ENCODE measurements at places on chromosomes 6 and 20.

DNA sequence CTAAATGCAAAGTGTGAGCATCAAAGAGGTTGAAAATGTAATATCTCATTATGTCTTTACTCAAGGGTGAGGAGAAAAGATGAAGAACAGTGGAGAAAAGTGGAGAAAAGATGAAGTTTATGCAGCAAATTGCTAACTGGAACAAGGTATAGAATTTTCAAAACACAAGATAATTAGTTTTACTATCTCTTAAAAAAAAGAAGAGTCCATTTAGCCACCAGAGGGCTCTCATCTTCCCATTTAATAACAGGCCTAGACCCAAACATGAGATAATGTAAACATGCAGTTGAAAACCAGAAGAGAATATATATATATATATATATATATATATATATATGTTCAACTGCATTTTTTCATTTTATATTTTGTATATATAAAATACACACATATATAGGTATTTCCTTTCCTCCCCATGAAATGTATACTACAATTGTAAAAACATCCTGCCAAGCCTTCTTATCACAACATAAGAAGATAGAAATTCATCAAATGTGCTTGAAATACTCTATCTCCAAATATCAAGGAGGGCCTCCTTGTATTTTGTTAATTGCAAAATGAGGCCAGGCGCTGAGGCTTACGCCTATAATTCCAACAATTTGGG lies 78.4 kb downstream of the ADTRP start:
- no peak for DNase-seq

GRCh38 chr20:13638162-13638495 lies 603 bp downstream of the TASP1 start:
- DNase-seq = no peak

GRCh38 chr20:58612121-58612691 lies 38.9 kb upstream of the STX16 start:
- DNase-seq = no peak

DNA sequence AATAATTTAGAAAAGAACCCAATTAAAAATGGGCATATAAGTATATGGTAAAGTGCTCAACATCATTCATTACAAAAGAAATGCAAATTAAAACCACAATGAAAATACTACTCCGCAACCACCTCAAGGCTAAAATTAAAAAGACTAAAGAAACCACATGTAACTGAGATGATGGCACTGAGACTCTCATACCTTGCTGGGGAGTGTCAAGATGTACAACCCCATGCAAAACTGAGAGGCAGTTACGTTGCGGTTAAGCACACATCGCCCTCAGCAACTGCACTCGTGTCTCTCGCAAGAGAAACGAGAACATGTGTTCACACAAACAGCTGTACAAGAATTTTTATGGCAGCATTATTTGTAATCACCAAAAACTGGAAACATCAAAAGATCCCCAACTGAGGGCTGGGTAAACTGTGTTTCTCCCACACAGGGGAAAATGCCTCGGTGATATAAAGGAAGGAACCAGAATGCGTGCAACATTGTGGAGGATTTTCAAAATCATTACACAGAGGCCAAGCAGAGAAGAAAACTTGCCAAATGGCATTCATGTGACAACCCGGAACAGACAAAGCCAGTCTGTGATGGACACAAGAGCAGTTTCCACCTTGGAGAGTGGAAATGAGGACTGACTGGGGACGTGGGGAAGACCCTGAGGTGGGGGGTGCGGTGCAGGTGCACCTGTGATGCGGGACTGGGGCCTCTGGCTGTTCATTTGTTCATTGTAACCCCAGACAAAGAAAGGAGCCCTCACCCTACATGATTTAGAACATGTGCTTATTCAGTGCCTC lies 144.9 kb downstream of the WDR27 start:
- DNase-seq = peak; percentile 62

GRCh38 chr6:138765896-138766655 lies 7.5 kb upstream of the CCDC28A start:
- DNase-seq = no peak

DNA sequence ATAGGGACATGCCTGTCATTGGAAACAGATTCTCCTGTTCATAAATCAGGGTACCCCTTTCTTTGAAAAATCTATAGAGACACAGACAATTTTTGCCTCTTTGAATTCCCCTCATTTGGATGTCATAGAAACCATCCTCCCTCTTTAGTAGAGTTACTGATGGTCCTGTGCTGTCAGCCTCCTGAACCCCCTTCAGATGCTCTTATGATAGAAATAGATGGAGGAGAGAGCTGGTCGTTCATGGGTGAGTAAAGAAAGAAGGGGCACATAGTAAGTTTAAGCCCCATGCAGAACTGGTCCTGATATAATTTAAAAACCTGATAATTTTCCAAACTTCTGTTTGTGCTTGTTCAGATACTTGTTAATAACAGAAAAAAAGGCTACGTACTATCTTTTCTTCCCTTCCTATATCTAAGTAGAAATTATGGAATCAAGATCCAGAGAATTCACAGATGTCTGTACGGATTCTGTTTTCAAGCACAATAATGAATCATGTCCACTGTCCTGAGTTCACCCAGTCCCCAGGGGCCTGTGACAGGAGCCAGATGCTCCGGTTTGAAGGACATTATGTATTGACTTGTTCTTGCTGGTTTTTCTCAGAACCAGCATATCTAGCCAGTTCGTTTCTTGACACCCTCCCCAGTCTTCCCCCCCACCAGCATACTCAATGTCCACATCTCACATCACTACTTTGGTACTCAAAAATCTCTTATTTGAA lies 78.1 kb downstream of the NCOA7 start:
- DNase-seq = no peak

DNA sequence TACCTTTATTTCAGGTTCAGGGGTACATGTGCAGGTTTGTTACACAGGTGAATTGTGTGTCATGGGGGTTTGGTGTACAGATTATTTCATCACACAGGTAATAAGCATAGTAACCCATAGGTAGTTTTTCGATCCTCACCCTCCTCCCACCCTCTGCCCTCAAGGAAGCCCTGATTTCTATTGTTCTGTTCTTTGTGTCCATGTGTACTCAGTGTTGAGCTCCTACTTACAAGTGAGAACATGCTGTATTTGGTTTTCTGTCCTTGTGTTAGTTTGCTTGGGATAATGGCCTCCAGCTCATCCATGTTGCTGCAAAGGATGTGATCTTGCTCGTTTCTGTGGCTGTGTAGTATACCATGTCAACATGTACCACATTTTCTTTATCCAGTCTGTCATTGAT lies 66.0 kb downstream of the STK4 start:
- DNase-seq = no peak

DNA sequence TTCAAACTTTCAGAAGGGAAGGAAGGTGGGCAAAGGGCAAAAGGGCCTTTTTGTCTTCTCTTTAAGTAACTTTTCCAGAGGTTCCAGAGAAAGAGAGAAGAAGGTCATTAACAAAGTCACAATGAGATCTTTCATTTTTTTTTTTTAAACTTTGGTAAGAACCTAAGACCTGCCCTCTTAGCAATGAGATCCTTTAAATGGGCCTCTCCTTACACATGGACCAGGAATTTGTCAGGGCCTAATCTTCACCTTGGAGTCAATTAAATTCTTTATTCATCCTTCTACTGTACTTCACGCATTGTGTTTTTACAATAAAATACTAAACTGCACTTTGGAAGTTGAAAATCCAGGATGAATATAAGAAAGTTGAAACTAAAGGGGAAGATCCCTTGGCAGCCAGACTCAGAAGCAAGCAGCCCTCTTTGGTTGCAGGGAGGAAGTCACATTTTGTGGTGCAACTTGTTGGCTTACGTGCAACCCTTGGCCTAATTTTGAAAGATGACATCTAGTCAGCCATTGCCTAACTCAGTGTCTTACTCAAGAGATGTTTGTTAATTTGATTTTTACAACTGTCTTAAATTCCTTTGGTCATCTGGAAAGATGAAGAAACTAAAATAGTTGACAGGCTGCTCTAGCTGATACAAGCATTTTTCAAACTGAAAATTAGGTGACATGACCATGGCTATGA lies 11.9 kb upstream of the TMEM170B start:
- DNase-seq = peak; percentile 34

GRCh38 chr6:111925296-111925695 lies 52.0 kb upstream of the FYN start:
- DNase-seq = no peak

DNA sequence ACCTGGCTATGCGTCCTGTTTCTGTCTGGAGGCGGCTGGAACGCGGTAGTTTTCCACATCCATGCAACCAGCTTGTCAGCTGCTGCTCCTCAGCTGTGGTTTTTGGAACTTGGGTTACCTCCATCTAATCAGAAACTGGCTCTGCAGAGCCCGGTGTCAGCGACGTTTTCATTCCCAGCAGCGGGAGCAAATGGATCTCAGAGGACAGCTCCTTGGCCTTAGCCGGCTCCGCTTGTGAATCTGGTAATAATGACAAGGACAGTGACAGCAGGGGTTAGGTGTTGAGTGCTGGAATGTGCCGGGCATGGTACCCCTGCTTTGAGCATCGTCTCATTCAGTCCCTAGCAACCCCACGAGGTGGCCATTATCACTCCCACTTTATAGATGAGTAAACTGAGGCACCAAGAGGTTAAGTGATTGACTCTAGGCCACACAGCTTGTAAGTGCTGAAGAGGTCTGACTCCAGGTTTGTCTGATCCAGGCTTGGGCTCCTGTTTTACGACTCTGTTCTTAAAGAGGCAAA lies 1.3 kb downstream of the SLCO4A1 start:
- DNase-seq = no peak

GRCh38 chr6:46056906-46057529 lies 41.4 kb upstream of the CLIC5 start:
- DNase-seq = no peak

GRCh38 chr6:87066449-87067333 lies 28.2 kb downstream of the CGA start:
- no peak for DNase-seq

- no peak for DNase-seq
These were observed 8.6 kb upstream of the TUBB2B start for GRCh38 chr6:3236005-3236404.

DNA sequence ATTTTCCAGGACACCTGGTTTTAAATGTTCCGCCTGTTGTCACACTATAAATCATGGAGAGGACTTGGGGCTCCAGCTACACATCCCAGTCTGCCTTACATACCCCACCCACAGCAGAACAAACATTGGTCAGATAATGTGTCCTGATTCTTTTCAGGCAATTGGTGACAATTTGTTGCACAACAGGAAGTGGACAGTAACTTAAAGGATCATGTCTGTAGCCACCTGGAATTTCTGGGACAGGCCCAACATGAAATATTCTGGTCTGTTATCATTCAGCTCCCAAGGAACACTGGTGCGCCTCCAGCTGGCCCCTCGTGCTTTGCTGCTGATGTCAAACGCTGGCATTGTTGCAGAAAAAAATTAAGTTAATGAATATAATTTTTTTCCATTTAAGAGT lies 117.2 kb downstream of the SOBP start:
- DNase-seq = no peak

DNA sequence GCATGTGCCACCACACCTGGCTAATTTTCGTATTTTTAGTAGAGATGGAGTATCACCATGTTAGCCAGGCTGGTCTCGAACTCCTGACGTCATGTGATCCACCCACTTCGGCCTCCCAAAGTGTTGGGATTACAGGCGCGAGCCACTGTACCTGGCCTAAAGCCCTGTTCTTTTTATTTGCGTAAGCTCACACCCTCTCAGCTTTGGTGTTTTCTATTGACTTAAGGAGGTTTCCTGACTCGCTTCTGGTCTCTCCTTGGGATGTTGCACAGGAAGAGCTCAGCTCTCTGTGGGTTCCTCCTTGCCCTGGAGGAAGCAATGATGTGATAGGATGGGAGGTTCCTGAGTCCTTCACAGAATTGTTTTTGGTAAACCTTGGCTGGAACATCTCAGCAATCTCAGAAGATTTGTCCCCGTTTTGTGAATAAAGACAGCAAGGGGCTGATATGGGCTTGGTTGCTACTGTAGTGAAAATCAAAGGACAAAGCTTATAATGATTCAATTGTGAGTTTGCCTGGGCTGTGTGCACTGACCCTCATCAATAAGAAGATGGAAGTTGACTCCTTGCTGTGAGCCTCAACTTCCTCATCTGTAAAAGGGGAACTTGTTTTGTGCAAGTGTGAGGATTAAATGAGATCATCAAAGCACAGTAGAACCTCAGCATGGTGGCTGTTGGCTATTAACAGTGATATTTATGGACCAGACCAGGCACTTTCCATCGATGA lies 27.0 kb downstream of the TOX2 start:
- no peak for DNase-seq

DNA sequence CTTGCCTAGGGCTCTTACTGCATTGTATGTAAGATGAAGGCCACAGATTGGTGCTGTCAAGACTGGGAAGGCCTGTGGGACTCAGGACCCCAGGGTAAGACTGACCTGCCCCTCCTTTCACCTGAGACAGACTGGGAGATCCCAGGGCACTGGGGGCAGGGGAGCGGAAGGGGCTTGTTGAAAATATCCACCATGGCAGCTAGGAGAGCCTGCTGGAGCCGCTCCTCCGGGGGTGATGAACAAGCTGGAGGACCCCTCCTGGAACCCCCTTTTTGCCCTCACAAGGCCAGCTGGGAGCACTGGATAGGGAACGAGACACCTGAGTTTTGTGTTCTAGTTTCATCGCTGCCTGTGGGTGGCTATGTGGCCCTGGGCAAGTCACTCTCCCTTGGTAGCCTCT lies 9.2 kb upstream of the SDCBP2 start:
- DNase-seq = no peak

DNA sequence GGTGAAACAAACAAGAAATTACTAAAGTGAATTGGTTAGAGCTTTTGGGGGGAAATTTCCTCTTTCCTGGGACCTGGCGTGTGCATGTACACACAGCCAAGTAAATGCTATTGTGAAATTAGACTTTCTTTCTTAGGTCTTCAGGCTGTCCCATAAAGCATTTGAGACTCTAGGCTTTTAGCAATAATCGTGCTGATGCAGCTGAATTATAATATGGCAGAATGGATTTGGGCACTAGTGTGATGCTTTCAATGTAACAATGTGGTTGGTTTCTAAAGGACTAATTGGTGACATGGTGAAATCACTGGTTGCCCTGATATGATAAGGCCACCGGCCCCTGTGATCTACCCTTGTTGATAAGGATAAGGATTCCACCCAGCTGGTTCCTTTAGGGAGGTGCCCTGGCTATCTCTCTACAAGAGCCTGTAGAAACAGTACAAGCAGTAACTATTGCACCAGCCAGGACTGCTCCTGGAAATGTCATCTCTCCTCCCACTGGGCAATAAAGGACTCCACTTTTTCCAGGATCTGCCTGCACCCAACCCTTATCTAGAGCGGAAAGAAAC lies 164.1 kb downstream of the TFAP2A start:
- no peak for DNase-seq

DNA sequence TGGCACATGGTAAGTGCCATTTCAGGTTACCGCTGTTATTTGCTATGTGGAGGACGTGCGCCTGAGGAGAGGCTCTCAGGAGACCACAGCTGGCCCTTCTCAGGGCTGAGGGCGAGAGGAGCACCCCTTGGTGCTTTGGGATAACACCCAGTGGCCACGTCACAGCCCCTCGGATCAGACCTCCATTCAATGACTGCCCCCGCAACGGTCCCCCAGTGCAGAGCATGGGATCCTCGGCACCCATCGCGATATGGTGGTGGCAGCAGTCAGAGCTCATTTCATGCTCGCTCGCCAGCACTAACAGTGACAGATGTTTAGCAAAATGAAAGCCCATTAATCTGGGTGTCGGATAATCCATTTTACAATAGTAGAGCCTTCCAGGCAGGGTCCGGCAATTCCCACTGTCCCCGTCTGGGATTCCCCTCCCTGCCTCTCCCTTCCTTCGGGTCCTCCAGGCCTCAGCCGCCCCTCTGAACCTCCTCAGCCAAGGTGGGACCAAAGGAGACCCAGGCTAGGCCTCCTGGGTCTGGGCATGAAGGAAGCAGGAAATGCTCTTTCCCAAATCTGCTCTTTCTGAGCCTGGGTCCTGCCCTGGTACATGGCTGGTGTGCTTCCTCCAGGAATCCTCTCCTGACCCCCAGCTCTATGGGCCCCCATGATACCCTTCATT lies 117.1 kb downstream of the GRM4 start:
- DNase-seq = no peak
